ENCODE measurements at places on chromosomes 6 and 20.

- no peak for DNase-seq
Measured at GRCh38 chr6:75932067-75932466, 140.4 kb downstream of the IMPG1 start.

GRCh38 chr20:57655809-57656155, 35.6 kb upstream of the ZBP1 start:
- DNase-seq: no peak

DNA sequence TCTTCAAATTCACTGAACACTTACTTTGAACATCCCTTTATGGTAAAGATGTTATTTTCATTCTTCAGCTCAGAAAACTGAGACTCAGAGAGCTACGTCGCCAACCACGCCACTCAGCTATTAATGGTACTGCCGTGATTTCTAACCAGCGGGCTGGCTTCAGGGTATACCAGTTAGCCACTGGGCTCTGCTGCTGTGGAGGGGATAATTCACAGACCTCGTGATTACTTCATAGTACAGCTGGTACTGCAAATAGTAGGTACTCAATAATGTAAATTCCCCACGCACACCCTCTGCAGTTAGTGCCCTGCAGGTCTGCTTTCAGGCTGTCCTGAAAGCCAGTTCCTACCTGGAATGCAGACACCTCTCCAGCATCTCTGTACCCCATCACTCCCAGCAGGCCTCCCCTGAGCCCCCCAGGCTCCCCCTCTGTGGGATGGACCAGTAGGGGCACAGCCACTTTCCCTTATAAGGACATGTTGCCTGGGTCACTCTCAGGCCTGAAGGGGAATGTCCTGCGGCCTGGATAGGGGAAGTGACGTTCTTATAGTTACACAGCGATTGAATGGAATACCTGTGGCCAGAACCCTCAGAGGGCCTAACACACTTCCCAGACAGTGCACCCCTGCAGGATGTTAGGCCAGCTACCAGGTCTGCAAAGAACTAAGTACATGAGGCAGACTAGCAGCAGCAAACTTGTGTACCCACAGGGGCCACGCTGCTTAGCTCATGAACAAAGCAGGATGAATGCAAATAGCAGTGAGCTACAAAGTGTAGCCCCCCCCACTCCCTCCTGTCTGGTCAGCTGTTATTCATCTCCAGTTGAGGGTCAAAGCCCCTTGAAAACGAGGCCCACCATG, 1.3 kb upstream of the OCSTAMP start:
- no peak for DNase-seq

DNA sequence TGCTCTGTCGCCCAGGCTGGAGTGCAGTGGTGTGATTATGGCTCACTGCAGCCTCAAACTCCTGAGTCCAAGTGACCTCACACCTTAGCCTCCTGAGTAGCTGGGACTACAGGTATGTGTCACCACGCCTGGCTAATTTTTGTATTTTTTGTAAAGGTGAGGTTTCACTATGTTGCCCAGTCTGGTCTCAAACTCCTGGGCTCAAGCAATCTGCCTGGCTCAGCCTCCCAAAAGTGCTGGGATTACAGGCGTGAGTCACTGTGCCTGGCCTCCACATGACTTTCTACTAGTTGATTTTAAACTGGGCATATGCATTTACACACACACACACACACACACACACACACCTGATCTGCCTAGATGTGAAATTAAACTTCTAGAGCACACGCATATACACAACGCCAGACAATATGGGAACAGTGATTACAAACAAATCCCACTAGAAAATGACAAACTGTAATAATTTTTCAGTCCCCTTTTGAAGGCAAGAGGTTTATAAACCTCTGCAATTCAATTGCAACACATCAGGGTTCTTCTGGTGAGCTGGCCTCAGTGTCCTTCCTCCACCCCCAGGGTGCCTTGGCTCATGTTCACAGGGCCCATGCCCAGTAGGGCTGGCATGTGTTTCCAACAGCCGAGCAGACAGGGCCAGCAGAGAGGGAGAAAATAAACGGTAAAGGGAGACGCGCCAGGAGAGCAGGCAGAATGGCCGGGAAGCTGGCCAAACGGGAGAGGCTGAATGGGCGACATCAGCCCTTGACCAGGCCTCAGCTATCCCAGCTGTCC, 31.2 kb downstream of the PARD6B start:
- DNase-seq: peak; percentile 66

DNA sequence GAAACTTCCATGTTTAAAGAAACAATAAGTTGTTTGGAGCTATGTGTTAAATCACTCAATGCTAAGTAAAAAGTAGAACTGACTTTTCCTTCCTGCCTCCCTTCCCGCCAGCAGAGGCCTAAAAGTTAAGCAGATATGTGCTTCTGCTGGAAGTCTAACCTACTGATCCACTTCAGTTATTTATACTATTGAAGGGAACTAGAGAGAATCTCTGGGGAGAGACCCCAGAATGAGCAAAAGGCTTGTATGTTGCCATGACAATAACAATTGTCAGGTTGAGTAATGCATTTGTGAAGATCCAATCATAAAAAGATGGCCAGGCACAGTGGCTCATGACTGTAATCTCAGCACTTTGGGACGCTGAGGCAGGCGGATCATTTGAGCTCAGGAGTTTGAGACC, 24.7 kb downstream of the MGME1 start:
- DNase-seq: no peak

GRCh38 chr6:125611573-125612344, 137.7 kb upstream of the HEY2 start:
- DNase-seq: peak; percentile 75

- no peak for DNase-seq
Measured at GRCh38 chr6:94099072-94099471, 679.7 kb upstream of the EPHA7 start.

GRCh38 chr20:54742193-54742592, 266.8 kb downstream of the DOK5 start:
- no peak for DNase-seq

DNA sequence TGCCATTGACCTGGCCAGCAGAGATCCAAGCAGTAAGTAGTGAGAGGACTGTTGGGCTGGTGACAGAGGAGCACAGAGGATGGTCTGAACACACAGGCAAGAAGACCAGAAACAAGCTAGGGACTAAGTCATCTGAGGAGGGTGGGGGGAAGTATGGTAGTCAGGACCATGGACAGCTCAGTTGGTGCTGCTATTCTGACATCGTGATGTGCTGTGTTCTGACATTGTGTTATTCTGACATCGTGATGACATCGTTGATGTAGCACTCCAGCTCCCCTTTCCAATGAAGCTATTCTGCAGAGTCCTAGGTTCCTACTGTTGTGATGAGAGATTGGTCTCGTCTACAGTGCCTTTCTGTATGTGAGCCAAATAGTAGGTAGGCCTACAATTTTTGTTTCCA, 28.7 kb downstream of the CFAP206 start:
- no peak for DNase-seq

- no peak for DNase-seq
Measured at GRCh38 chr6:4297348-4297747, 162.0 kb upstream of the ECI2 start.

- DNase-seq: no peak
Measured at GRCh38 chr6:37188962-37189510, 19.1 kb downstream of the PIM1 start.

DNA sequence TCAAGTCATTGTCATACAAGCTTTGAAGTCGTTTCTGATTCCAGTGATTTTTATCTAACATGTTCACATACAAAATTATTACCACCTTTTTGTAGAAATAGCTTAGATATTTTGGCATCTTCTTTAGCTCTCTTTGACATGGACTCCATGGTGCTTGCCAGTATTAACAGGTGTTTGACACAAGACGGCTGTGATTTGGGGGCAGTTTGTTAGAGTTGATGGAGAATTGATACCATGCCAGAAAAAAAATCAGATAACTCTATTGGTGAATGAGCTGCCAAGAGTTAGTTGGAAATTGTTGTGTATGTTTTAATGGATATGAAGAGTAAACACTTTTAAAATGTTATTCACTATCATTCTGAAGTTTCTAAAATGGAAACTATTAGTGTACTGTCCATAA, 146.6 kb upstream of the LAMP5 start:
- DNase-seq: no peak

DNA sequence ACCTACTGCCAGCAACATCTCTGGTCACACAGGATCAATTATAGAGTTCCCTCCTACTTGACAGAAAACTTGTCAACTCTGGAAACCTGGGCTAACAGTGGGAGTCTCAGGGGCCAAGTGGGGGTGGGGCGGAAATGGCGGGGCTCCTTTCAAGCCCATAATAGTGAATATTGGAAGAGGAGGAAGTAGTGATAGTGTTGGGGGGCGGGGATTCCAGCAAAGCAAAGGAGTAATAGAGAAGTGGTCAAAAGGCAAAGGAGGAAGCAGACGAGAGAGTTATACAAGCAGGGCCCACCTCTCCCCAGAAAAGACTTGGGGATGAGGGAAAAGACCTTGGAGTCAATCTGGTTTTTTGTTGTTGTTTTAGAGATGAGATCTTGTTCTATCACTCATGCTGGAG, 2.1 kb downstream of the DEF6 start:
- DNase-seq: peak; percentile 52

GRCh38 chr6:146028252-146028795, 538 bp upstream of the GRM1 start:
- peak; percentile 67 for DNase-seq

DNA sequence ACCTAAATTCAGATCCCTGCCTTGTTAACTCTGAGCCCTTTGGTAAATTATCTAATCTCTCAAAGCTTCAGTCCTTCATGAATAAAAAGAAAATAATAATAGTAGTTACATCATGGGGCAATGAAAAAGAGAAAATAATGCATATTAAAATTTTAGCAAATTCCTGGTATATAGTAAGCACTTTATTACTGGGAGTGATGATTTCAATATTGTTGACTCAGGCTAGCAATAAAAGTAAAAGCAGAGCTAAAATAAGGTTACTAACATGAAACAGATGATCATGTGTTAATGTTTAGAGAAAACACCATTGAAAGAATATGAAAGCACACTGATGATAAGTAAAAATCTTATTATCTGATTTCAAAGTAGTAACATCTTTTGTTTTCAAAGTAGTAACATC, 13.6 kb downstream of the GINS1 start:
- DNase-seq: no peak

GRCh38 chr6:19432966-19433498, 404.1 kb upstream of the ID4 start:
- no peak for DNase-seq

DNA sequence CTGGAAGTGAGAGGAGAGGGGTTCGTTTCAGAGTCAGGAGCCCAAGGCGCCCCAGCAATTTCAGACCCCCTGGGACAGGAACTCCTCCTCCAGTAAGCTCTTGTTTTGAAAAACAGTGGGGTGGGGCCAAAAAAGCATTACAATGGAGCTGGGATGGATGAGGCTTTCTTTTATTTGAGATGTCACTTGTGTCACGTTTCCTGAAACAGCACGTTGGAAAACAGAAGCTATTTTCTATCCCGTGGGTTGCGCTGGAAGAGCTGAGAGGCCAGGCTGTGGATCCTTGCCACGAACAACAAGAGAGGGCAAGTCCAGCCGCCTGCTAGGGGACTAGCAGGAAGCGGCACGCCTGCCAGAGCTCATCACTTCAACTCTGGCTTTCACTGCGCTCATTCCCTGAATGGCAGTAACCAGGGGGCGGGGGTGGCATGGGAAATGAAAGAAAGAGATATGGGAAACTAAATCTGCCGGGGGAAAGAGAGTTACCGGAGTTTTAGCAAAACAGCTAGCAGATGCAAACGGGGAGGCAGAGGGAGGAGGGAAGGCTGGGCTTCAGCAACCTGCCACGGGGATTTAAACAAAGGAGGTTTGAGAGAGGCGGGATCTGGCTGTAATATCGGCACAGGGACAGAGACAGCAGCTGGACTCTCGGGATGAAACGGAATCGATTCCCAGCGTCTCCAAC, 34.6 kb downstream of the GCNT2 start:
- peak; percentile 38 for DNase-seq

- no peak for DNase-seq
Measured at GRCh38 chr6:136971609-136972008, 49.5 kb downstream of the SLC35D3 start.

- DNase-seq: no peak
Measured at GRCh38 chr6:90204327-90205056, 92.2 kb downstream of the BACH2 start.

GRCh38 chr20:38935285-38935684, 9.1 kb downstream of the FAM83D start:
- no peak for DNase-seq

DNA sequence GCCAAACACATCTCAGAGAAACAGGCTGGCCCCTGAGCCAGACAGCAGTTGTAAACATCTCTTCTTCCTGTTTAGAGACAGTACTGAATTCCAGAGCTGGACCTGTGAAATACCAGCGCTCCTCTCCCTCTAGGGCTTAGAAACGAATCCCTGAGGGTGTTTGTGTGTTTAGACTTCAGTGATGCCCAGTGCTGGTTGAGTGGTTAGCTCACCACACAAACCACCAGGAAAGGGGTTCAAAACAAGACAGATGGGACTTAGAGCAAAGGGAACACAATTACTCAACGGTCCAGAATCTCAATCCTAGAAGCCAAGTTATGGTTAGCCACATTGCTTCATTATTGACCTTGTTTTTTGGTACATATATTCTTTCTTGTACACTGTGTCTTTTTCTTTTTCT, 108.7 kb upstream of the TMEM170B start:
- no peak for DNase-seq

GRCh38 chr6:1614448-1615150, 4.9 kb downstream of the FOXC1 start:
- DNase-seq: peak; percentile 37

DNA sequence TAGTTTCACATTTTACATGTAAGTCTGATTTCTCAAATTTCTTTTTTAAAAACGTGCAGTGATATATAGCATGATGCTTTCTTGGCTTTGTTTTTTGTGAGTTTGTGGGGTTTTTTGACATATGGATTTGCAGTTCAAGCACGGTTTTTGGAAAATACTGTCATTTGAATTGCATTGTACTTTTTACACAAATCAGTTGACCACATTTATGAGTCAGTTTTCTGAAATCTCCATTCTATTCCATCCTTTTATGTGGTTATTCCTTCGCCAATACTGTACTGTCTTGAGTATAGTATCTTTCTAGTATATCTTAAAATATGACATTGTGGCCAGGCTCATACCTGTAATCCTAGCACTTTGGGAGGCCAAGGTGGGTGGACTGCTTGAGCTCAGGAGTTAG, 890.0 kb upstream of the CITED2 start:
- no peak for DNase-seq

- no peak for DNase-seq
Measured at GRCh38 chr20:52923123-52923937, 48.8 kb upstream of the TSHZ2 start.

GRCh38 chr6:168715643-168716481, 274.9 kb downstream of the SMOC2 start:
- DNase-seq: no peak

GRCh38 chr20:50191544-50192363, 1.1 kb downstream of the CEBPB start:
- DNase-seq: no peak

DNA sequence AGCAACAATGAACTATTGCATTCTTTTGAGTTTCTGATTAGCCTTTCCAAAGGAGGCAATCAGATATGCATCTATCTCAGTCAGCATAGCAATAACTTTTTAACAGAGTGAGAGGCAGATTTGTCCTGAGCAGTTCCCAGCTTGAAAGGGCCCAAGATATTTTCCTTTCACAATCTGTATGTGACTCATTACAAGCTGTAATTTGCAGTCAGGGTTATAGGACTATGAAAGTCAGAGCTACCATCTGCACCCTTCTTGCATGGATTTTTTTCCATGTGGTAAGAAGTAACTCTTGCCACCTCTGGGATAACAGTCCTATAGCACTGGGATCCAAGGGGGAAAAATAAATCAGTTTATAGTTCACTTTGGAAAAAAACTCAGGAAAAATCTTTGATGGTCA, 318.2 kb upstream of the RGS17 start:
- DNase-seq: no peak

GRCh38 chr6:100685747-100686146, 195.4 kb downstream of the ASCC3 start:
- no peak for DNase-seq

GRCh38 chr6:26122402-26122792, 35.2 kb downstream of the HFE start:
- no peak for DNase-seq

All from tibial artery (tissue), 4 donors.